ENCODE measurements at places on chromosomes 6 and 20. TPM values are rescaled to one million over a fixed set of nuclear protein-coding genes. Genes with fewer than 3 reads are reported as not detected.

The RPN2 gene
- total RNA-seq: 165 TPM

The INSM1 gene
- not detected for total RNA-seq

The GPSM3 gene
- total RNA-seq: 12.7 TPM

The PTPN1 gene
- total RNA-seq: 36.4 TPM

The ERGIC3 gene
- total RNA-seq: 386 TPM

The B3GAT2 gene
- total RNA-seq: not detected

The PCK1 gene
- 0.68 TPM for total RNA-seq

GRCh38 chr6:6736791-6737654 is 148.5 kb downstream of the LY86 start:
- peak; percentile 89 for DNase-seq

- DNase-seq: peak; percentile 72
Measured at GRCh38 chr20:35307666-35308653, 15.7 kb upstream of the FAM83C start.

DNA sequence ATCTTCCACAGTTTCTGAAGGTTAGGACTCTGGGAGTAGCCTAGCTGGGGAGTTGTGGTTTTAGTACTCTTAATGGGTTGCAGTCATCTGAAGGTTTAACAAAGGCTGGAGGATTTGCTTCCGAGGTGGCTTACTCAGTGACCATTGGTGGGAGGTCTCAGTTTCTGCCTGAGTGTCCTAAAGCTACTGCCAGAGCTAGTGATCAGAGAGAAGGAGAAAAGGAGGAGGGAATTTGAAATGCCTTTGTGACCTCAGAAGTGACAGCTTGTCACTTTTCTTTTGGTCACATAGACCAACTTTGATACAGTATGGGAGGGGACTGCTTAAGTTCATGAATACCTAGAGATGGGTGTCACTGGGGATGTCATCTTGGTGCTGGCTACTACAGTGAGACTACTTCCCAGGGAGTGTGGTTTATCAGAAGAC is 41.3 kb downstream of the NCOA3 start:
- no peak for DNase-seq

DNA sequence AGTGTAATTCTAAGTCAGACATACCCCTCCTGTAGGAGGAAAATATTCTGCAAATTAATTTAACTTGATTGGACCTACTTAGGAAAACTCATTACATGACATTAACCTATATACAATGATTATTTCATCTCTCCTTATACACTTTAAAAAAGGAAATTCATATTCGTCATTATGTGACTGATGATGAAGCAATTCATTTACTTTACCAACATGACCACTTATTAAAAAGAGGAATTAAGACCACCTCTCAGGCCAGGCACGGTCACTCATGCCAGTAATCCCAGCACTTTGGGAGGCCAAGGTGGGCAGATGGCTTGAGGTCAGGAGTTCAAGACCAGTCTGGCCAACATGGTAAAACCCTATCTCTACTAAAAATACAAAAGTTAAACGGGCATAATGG is 11.6 kb downstream of the AKIRIN2 start:
- DNase-seq: no peak

GRCh38 chr6:163525926-163526325 is 111.4 kb downstream of the QKI start:
- no peak for DNase-seq

DNA sequence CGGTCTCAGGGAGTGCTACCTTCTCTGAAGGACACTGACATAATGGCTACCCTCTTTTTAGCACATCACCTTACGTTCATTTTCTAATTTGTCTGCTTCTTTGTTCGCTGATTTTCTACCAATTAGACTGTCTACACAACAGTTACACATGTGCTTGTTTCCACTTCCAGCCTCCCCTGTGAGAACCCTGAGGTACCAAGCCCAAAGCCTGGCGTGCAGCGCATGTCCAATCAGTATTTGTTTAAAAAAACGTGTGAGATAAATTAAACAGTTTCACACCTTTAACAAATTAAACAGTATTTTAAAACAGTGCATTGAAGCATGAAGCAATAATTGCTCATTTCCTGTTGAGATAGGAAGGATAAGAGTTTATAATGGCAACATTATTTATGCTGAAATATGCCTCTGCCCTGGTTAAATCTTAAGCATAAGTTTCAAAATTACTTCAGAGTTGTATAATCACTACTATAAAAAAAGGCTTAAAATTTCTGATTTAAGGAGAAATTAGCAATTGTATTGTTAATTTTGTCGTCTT is 88.9 kb downstream of the MAP3K5 start:
- DNase-seq: no peak

GRCh38 chr6:16184551-16184950 is 53.8 kb upstream of the GMPR start:
- no peak for DNase-seq

DNA sequence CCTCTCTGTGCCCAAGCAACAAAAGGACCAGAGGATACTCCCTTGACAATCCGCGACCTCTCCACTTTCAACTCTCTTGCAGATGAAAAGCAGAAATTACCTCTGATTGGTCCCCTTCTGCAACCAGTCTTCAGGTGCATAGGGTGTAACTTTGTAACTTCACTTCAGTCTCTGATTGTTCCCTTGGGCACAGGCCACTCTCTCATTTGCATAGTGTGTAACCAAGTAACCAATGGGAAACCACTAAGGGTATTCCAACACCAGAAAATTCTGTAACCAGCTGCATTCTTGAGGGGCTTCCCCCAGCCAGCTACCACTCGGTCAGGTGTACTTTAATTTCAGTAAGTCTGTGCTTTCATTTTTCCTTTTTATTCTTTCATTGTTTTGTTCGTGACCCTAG is 4.4 kb upstream of the RAET1L start:
- DNase-seq: peak; percentile 14

DNA sequence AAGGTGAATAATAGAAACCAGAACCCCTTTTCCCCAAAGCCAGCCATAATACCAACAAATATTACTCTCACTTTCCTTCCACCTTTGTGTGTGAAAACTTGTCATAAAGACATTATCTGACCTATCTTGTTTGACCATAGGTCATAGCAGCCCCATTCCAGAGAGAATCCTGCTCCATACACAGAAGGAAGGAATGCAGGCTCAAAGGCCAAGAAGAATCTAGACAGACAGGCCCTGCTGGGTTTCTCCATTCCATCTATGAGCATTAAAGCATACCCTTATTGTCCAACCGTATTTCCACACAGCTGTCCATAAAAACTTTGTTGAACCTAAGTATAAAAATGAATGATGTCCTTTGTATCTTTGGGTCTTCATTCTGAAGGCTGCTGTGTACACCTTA is 40.7 kb upstream of the KCNK5 start:
- DNase-seq: no peak

GRCh38 chr20:54267483-54268003 is 59.7 kb downstream of the PFDN4 start:
- peak; percentile 35 for DNase-seq

GRCh38 chr20:61460261-61461052 is 208.4 kb downstream of the CDH4 start:
- no peak for DNase-seq

DNA sequence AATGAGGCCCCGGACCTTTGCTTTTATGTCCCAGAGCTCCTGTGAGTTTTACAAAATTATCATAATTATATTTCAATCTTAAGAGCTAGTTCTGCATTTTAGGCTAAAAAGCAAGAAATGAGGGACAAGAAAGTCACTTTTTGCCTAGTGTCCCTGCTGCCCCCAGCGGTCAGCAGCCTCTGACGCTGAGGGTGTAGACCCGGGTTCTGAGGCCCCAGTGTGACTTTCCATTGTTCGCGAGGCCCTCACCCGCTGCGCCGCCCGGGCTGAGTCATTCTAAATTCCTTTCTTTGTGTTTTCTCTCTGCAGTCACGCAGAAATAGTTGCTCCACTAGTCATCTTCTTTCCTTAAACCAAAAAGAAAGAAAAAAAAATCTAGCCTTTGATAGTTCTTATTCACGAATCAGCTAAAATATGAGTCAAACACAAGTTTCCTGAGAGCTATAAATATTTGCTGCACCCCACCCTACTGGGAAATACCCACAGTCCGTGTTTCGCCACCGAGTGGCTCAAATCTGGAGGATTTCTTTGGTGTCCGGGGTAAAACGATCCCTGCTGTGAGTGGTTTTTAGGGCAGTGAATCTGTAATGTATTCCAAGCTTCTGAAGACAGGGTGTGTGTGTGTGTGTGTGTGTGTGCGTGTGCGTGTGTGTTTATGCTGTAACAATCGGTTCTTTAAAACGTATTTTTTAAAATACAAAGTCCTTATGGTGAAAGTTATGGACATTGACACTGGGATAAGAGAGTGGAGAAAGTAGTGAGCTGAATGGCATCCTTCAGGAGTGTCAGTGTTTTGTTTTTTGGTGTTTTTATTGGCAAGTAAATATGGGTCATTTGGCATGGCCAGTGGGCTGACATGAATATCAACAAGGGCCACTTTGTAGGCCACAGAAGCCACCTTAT is 59.7 kb upstream of the EEF1A1 start:
- DNase-seq: peak; percentile 91

- DNase-seq: no peak
Measured at GRCh38 chr6:151276112-151276740, 36.5 kb downstream of the AKAP12 start.

- DNase-seq: no peak
Measured at GRCh38 chr6:93365445-93365844, 53.9 kb downstream of the EPHA7 start.

DNA sequence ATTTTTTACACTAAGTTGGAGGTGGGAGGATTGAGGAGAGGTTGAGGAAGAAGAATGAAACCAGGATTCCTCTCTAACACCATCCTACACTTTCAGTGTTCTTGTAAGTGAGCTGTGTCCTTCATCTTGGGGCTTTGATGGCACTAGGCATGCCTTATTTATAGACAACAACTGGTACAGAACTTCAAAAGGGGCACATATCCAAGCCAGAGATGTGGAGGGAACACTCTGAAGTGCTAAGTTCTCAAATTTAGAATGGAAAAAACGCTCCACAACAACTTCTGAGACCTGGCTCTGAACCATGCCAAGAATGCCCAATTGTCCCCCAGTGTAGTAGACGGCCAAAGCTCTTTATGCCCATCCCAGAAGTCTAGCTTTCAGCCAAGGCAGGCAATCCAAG is 16.2 kb upstream of the PKHD1 start:
- DNase-seq: no peak

GRCh38 chr6:34232901-34233300 is 3.8 kb upstream of the HMGA1 start:
- DNase-seq: no peak

DNA sequence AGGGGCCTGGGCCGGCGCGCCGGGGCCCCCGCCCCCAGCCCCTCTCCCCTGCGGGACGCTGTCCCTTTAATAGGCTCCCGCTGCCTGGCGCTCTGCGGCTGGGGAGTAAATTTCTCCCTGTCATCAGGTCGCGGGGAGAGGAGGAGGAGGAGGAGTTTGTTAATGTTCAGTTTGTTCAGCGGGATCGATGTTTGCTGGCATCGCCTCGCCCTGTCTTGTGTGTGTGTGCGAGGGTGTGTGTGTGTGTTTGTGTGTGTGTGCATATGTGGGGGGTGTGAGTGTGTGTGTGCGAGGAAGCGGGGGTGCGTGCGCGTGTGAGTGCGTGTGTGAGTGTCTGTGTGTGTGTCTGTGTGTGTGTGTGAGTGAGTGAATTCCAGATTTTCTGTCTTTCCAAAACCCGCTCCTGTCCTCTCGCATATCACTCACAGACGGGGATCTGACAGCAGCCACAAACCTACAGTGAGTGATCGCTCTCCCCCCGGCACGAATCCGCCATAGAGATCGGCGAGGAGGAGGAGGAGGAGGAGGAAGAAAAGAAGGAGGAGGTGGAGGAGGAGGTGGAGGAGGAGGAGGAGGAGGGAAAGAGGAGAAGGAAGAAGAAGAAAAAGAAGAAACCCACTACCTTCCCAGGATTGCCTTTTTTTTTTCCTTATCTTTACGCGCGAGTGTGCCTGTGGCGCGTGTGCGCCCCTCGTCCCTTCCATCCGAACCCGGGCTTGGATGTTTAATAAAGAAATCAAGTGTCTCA is at the start of gene TSHZ2:
Gene TSHZ2 (plus strand): TSS at position 169 of the 748 bp plus-strand sequence. CDS start 936 bp downstream, outside the sequence.
- DNase-seq: peak; percentile 89

DNA sequence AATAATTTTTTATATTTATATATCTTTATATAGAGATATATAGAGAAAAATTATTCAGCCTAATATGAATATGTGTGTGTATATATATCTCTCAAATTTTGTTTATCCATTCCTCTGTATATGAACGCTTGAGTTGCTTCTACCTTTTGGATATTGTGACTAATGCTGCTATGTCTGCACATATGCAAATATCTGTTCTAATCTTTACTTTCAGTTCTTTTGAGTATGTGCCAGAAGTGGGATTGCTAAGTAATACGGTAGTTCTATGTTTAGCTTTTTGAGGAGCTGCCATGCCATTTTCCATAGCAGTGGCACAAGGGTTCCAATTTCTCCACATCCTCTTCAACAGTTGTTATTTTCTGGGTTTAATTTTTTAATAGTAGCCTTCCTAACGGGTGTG is 72.8 kb upstream of the CEP85L start:
- no peak for DNase-seq

DNA sequence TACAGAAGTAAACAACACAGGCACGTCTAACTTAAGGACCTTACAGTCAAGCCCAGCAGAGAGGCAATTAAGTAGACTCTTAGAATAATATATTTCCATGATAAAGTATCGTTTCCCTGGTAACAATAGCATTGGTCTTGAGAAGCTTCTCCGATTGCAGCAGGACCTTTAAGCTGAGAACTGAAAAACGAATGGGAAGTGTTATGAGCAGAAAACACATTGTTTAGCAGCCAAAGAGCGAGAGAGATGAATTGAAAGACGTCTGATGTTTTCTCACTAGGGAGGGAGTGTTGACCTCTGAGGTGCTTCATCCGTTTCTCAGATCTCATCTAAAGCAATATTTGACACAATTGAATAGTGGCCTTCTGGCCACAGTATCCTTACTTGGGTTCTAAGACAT is 855 bp downstream of the BYSL start:
- no peak for DNase-seq

- DNase-seq: peak; percentile 31
Measured at GRCh38 chr6:43009124-43009523, 4.6 kb downstream of the MEA1 start.

GRCh38 chr20:18663932-18664331 is 76.1 kb downstream of the DTD1 start:
- no peak for DNase-seq

GRCh38 chr20:10769700-10770099 is 95.9 kb upstream of the JAG1 start:
- DNase-seq: no peak

DNA sequence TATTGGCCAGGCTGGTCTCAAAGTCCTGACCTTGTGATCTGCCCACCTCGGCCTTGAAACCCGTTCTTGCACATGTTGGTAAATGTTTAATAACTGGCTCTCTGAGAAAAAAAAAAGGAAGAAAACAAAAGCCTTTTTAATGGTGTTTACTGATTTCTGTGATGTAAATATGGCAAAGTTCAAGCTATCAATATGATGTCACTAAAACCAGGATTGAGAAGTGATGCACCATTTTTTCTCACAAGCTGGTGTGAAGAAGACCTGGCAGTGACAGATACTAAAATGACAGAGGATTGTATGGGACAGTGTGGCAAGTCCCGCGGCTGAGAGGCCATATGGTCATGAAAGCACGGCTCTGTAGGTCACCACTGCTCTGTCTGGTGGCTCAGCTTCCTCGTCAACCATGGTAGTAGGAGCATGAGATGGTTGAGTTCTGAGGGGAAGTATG is 196.3 kb upstream of the SUPT3H start:
- DNase-seq: no peak
